Progenitor cell of endocrine pancreas (in vitro differentiated cells): ENCODE measurements at places on chromosomes 2 and 18. TPM values are rescaled to one million over a fixed set of nuclear protein-coding genes. Genes with fewer than 3 reads are reported as not detected.

- DNase-seq, result no peak
Observed at GRCh38 chr2:148848146-148848545, 26.9 kb upstream of the KIF5C start.

- no peak for DNase-seq
Observed at GRCh38 chr2:54570925-54571694, 115.0 kb downstream of the SPTBN1 start.

DNA sequence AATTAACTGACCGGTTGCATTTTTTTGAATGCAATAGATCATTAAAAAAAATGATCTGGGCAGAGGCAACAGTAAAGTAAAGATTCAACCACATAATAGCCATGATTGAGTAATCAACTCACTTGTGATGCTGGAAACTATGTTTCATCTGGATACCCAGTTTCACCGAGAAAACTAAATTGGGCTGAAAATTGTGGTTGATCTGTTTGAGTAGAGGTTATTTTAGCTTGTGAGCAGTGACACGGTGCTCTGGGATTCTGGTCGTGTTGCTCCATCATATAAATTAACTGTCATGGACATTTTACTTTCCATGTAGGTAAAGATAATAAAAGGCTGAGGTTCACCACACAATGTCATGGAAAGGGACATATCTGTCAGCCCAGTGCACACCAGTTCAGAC lies 58.7 kb downstream of the CD226 start:
- no peak for DNase-seq

DNA sequence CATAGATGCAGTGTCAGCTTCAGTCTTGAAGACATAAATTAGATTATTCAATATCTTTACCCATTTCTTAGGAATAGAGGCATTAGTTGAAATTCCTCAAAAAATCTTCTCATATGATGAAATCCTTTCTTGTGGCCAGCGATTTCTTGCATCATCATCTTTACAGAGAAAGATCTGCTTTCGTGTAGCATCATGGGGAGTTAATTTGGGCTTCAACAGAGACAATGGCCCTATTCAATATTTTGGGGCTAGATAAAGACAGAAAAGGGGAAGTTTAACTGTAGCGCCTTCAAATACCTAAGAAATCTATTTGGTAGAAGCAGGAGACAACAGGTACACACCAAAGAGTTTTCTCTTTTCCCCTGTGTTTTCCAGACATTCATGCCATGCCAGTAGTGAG lies 73.8 kb downstream of the TGFA start:
- DNase-seq, result no peak

DNA sequence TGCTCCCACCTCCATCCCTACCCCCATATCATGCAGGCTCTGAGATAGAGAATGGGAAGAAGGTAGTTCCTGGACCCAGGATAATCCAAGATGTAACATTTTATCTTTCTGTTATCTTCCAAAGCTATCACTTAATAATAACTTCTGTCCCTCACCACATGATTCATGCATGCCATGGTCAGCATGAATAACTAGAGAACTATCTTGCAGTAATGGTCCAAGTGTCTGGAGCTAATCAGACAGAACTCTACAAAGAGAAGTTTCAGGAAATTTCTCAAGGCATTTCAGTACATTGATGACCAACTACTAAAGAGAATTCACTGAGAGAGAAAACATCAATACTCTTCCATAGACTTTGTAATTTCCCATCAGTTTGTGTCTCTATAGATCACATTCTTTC lies 1469.7 kb upstream of the PIK3C3 start:
- no peak for DNase-seq

Gene SIX3
- total RNA-seq, result not detected in 2 replicates
